Left cardiac atrium (tissue), 4 donors: ENCODE measurements at places on chromosomes 11 and 22.

GRCh38 chr22:24830205-24830979, 24.4 kb downstream of the SGSM1 start:
- no peak for DNase-seq

- no peak for DNase-seq
Observed at GRCh38 chr11:70574725-70575347, 176.5 kb downstream of the CTTN start.

- DNase-seq, result peak; percentile 61
Observed at GRCh38 chr22:36194971-36195370, 6.6 kb downstream of the APOL4 start.

DNA sequence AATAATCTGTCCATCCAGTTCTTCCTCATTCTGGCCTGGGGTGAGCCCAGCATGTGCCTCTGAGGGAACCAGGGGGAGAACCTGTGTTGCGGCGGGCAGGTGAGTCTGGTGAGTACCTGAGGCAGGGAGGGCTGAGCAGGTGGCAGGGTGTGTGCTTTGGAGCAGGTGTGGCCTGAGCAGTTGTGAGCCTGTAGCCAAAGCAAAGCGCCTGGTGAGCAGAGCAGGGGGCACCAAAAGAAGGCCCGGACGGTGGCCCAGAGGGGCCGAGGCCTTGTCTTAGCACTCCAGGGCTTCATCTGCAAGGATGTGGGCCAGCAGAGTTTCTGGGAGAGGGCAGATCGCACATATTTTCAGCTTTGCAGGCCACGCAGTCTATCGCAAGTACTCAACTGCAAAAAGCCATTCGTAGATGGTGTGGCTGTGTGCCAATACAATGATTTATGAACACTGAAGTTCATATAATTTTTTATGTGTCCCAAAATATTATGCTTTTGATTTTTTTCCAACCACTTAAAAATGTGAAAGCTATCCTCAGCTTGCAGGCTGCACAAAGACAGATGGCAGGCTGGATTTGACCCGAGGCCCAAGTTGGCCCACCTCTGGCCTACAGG, 8.7 kb downstream of the GLB1L2 start:
- no peak for DNase-seq

- no peak for DNase-seq
Observed at GRCh38 chr11:59009661-59010060, 70.4 kb downstream of the GLYATL1 start.

- DNase-seq, result no peak
Observed at GRCh38 chr11:111045874-111046273, 199.7 kb upstream of the POU2AF2 start.

DNA sequence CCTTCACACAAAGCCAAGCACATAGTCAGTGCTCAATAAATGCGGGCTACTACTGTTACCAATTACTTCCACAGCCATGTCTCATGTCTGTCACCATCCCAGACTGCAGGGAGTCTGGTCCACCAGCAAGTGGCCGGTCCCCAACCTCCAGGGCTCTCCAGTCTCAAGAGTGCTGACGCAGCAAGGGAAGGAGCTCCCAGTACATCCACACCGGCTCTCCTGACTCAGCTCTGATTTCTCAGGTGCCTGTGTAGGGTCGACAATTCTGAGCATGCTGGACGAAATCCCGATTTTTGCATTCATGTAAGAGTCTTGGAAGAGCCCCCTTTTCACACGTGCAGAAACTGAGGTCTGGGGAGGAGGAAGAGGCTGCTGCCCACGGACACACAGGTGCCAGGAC, 10.3 kb upstream of the NEFH start:
- DNase-seq, result no peak

DNA sequence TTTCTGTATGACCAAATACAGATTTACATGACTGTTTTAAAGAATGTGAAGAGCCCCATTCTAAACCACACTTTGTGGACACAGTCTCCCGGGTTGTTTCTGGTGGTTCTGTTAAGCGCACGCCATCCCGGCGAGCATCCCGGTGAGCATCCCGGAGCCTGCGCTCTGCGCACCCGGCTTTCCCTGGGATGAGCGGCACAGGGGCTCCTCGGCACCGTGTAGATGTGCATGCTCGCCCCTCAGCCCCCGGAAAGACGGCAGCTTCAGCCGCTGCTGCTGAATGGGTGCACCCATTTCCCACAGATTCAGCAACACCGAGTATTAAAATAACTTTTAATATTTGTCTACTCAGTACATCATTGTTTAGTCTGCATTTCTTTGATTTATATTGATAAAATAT, 36.0 kb downstream of the GLB1L2 start:
- no peak for DNase-seq

DNA sequence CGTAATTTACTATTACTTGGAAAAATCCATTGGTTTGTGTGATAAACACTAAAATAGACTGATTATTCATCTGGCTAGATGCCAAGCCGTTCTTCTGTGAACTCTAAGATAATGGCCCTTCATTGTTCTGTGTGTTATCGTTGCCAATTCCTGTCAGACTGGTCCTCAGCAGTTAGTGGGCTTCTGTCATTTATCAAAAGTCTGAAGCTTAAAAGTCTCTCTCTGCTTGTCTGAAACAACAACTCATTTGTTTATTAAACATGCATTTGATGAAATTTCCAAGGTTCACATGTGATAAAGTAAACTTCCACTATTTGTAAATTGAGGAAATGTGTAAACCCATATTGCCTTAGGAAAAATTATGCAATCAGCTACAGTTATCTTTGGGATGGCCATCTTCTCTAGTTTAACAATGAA, 21.1 kb upstream of the RDX start:
- DNase-seq, result no peak

DNA sequence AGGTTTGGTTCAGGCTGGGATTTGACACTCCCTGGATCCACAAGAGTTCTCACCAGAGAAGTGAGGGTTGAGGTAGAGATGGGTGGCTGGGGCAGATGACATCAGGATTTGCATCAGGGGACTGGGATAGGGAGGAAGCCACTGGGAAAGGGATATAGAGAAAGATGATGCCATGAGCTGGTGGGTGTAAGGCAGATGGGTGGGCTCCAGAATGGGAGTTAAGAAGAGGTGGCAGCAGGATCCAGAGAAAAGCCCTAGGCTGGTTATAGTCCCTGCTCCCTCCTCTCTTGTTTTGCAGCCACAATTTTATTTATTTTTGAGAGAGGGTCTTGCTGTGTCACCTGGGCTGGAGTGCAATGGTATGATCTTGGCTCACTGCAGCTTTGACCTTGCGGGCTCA, 1.8 kb upstream of the C1QTNF4 start:
- no peak for DNase-seq

- no peak for DNase-seq
Observed at GRCh38 chr11:87265979-87266378, 228.2 kb downstream of the TMEM135 start.

DNA sequence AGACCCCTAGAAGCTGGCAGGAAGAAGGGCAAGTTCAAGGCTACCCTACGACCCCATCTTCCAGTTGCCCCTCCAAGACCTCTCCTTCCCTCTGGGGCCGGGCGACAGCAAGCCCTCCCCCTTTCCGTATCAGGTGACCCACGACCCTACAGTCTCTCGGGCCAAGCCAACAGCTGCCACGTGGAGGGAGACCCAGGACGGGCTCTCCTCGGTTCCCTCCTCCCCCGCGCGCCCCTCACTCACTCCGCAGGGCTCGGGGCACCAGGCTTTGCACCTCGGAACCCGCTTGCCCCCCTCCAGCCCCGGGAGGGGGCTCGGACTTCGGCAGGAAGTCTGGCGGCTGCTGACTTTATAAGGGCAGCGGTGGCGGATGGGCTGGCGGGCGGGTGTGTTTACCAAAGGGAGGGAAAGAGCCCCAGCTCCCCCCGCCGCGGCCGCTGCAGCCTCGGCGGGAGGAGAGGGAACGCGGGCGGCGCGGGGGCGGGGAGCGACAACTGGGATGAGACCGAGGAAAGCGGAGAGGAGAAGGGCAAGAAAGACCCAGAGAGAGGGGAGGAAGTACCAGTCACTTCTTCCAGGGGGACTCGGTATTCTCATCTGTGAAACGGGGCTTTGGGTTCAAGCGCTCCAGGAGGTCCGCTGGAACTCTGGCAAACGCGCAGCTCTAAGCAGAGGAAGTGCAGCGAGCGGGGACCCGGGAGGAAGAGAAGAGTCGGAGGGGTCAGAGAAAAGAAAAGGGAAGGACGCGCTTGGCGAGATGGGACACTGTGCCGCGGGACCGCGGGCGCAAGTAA, 767 bp downstream of the SLC43A1 start:
- DNase-seq, result peak; percentile 75

- DNase-seq, result no peak
Observed at GRCh38 chr11:125667151-125667550, 13.5 kb downstream of the ACRV1 start.

DNA sequence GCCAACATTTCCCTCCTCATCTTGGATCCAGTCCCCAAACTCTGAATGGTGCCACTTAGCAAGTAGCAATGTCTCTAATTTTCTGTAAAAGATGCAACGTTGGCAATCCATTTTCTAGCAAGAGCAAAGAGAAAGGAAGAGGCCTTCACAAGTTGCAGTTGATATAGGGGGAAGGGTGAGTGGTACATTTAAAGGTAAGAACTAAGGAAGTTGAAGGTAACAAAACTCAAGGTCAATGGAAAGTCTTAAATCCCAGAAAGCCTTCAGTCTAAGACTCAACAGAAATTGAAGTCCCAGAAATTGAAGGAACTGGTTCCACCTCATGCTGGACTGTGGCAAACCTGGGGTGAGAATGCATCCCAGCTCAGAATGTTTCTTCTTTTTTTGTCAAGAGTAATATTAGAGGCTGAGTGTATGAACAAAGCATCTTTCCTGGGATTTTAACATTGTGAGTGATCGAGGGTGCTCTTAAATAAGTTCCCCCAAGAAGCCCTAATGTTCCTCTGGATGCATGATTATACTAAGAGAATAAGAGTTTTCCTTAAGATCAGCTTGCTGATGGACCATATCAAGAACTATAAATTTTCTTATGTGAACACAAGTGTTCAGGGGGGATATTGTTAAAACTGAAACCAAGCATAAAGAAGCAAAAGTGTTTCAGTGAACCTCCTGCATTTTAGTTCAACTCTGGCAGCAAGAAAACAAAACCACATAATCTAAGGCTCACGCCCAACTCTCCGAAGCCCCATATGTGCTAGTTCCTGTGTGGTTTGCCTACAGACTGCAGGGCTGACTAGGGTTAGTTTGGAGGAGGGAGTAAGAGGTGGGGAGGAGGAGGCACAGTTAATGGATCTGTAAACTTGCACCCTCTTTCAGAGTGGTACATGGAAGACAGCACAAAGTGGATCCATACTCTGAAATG, at the start of gene GRAP2:
TSS of gene GRAP2 (plus strand) at position 779 of the 922 bp plus-strand sequence. CDS start 46,023 bp downstream, outside the sequence.
- DNase-seq, result no peak

DNA sequence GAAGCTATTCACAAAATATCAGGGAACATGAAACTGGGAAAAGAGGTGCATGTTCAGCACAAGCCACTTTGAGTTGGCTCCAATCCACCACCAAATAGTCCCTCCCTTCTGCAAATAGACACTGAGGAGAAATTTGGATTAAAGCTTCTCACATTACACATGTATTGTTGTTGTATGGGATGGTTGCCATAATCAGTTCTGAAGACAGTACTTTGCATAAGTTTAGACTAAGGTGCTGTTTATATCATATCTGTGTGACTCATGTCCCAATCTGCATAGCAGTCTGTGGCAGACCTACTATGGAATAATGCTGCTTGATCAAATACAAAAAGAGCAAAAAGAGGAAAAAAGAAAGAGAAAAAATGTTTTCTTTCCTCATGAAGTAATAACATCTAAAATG, 376.7 kb upstream of the DDI1 start:
- no peak for DNase-seq

- DNase-seq, result no peak
Observed at GRCh38 chr11:8067929-8068575, 13.0 kb upstream of the TUB start.

GRCh38 chr11:80362563-80363340, 921.9 kb upstream of the TENM4 start:
- DNase-seq, result no peak

- DNase-seq, result peak; percentile 89
Observed at GRCh38 chr11:10304495-10305261, at the start of gene ADM. ADM (plus strand) TSS chr11:10305073; CDS start chr11:10305701, 628 bp downstream.

DNA sequence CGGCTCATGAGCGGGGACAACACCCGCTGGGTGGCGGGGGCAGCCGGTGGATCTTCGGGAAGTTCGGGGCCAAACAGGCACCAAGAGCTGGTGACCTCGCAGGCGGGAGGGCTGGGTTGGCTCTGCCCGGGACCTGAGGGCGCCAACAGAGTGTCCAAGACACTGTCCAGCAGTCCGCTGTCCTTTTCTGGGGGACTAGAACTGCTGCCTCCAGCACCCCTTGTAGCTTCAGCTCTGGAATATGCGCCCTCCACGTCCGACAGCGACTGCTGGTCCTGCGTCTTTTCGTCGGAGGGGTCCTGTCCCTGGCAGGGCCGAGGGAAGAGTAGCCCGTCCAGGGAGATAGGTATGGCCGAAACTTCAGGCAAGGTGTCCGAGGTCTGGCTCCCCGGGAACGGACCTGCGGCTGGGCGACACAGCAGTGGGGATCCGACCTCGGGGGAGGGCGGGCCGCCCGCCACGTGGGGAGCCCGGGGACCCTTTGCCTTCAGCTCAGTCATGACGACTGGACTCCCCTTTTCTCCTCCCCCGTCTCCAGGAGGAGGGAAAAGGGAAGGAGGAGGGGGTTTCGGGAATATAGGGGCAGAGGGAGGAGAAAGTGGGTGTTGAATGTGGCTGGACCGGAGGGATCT, 926 bp downstream of the PGR start:
- peak; percentile 23 for DNase-seq

DNA sequence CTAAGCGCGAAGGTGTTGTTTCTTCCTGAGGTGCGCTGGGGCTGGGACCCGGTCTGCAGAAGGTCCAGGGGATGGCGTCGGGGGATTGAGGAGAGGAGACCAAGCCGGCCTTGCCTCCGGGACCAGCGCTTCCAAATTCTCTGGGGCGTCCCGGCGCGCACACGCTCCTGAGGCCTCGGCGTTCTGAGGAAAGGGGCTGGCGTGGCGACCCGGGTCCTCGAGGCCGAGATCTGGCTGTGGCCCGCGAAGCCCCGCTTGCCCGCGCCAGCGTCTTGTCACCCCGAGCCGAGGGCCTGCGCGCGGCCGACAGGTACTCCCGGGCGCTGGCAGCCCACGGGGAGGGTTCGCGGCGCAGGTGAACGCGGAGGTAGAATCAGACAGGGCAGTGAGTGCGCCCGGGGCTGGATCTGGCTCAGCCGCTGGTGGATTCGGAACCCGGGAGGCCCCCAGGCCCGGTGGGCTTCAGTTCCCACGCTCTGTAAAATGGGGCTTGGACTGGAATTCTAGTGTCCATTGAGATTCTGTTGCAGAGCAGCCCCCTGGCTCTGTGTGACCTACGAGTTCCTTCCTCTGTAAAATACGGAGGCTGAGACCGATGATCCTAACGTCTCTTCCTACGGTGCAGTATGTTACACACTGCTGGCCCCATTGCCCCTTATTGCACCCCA, 14.7 kb downstream of the SSH3 start:
- DNase-seq, result no peak

DNA sequence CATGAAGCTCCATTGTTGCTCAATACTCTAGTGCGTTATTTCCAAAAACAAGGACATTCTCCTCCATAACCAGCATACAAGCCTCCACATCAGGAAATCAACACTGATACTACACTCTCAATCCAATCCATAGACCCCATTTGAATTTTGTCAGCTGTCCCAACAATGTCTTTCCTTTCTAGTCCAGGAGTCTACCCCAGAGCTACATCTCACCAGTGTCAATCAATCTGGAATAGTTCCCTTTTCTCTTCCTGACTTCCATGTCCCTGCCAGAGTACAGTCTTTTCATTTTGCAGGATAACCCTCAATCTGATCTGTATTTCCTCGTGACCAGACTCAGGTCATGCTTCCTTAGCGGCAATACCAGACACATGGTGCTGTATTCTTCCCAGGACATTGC, 43.0 kb downstream of the TCF20 start:
- no peak for DNase-seq
